ENCODE measurements at places on chromosomes 16 and 17.

DNA sequence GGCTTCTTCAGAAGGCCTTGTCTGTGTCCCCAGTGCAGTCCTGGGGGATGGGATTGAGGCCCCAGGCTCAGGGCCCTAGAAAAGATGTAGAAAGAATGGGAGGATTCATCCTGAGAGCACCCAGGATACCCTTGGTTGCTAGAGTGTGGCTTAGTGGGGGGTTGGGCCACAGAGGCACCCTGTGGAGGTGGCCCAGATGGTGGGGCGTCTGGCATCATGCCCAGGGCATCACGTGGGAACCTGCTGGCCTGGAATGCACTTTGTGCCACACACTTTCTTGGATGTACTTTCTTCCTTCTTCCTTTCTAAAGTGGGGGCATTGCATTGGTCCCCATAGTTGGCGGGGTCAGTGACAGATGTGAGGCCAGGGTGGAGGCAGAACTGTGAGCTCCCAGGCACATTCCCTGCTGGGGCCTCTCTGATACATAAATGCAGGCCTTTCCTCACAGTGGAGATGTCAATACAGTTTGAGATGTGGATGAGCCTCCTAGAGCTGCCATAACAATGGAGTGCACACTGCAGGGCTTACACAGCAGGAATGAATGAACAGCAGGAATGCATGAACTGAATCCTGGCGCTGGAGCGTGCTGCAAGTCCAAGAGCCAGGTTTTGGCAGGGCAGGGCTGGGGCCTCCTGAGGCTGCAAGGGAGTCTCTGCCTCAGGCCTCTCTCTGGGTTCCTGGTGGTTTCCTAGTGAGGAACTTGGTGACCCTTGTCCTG is 43.3 kb downstream of the MGAT5B start:
- DNase-seq = no peak

DNA sequence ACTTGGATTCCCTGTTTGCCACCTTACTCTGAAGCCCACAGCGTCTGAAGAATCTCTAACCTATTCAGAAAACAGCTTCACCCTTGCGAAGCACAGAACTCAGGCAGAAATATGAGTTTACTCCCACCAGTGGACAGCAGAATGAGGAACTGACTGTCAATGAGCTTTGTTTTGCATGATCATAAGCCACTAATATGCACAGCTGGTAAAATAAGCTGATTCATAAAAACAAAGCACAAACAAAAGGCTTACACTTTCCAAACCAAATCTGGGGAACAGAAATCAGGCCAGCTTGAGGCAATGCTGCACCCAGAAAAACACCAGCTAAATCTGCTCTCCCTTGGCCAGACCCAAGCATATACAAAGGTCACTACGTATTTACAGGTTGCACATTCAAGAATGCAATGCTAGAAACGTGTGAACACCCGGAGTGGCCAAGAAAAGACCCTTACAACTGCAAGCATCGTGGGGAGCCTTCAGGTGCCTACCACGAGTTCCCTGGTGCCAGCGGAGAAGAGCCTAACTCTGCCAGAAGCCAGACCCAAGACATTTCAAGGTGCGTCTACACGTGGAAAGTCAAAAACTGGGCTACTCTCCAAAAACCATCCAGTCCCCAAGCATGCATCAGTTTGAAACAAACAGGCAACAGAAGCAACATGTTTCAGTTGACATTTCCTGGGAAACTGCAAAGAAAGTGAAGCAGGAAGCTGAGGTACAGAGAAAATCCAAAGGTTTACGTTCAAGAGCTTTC is 207.1 kb downstream of the ZFHX3 start:
- no peak for DNase-seq

- DNase-seq = no peak
Observed at GRCh38 chr17:16434662-16435061, 19.3 kb downstream of the TRPV2 start.

- no peak for DNase-seq
Observed at GRCh38 chr17:27569884-27570577, 61.0 kb upstream of the LGALS9 start.

- DNase-seq = peak; percentile 77
Observed at GRCh38 chr16:31427441-31428278, 500 bp downstream of the COX6A2 start.

DNA sequence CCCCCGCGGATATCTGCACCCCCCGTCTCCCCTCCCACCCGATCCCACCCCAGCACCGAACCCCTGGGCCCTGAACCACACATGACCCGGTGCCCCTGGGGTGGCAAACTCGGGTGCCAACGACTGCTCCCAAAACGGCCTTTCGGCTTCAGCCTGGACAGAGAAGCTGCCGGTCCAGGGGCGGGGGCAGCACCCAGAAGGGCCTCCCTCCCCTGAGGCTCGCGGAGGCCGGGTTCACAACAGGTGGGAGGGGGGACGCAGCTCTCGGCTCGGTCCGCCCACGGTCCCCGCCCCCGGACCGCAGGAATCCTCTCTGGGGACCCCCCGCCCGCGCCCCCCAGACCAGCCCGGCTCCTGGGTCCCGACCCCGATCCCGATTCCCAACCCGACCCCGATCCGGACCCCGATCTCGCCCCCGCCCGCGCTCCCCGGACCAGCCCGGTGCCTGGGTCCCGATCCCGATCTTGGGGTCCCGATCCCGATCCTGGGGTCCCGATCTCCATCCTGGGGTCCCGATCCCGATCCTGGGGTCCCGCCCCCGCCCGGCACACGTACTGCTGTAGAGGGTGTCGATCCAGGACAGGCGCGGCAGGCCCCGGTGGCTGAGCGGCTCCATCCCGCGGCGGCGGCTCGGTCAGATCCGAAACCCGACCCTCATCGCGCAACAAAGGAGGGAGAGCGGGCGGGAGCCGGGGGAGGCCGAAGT is 516 bp downstream of the ABR start:
- no peak for DNase-seq

DNA sequence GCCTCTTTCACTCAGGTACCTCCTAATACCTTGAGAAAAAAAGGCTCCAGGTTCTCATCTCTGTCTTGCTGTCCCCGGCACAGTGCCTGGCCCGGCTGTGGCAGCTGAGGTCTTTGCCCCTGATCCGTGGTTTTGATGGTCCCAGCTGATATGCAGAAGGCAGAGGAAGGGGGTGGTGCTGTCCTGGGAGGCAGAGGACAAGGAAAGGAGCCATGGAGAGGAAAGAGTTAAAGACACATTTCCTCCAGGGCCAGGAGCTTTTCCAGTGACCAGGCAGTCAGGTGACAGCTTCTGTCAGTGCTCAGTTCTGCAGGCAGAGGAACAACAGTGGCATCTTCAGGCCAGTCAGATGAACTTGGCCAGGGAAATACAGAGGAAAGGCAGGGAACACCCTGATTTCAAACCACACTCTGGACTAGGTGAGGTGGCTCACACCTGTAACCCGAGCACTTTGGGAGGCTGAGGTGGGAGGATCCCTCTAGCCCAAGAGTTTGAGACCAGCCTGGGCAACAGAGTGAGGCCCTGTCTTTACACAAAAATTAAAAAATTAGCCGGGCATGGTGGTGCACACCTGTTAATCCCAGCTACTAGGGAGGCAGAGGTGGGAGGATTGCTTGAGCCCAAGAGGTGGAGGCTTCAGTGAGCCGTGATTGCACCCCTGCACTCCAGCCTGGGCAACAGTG is 3.3 kb upstream of the COG1 start:
- no peak for DNase-seq

GRCh38 chr17:19791918-19792550 is 43.9 kb upstream of the ALDH3A1 start:
- no peak for DNase-seq

DNA sequence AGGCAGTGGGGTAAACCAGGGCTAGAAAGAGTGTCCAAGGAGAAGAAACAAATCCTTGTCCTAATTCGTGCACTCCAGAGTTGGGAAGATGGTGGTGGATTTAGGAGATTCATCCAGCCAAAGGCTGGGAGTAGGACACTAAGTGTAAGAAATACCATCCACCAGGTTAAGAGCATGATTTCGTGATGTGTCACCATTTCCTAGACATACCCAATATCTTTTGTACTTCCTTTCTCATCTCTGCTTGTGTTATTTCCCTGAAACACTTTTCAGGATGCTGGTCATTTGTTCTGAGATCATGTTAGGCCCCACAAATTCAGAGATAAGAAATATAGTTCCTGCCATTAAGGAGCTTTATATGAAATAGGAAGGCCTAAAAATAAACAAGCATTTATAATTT is 106.3 kb upstream of the HLF start:
- no peak for DNase-seq

GRCh38 chr17:50630524-50631194 is 4.0 kb upstream of the ABCC3 start:
- DNase-seq = peak; percentile 57

DNA sequence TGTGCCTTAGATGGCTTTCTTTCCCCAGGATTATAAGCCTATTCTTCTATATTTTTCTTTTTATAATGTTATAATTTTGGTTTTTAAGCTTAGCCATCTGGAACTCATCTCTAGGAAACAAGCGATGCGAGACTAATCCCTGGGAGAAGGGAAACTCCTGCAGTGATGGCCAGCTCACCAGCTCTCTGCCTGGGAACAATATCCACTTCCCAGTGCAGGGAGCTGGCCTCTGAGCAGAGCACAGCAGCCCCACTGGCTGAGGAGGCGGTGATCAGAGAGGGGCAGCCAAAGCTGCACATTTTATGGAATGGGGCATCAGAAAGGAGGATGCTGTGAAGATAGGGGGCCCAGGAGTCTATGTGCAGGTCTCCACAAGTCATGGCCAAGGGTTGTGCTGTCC is 183.3 kb downstream of the LGALS9B start:
- DNase-seq = no peak

- DNase-seq = no peak
Observed at GRCh38 chr16:47876511-47876910, 279.3 kb downstream of the ABCC12 start.

- no peak for DNase-seq
Observed at GRCh38 chr16:49738832-49739231, 117.1 kb downstream of the ZNF423 start.

DNA sequence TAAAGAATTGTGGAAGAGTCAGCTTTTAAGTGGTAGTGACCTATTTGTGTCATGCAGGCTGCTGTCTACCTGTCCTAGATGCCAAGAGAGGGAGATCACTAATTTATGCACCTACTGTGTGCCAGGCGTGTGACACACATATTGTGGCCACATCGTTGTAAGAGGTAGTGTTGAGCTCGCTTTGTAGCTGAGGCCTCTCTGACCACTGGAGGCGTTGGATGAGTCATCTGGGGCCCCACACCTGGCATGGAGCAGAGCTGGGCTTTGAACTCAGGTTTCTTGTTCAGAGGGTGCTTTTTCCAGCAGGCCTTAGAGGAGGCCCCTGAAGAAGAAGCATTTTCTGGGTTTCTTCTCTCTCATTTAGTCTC is 52.3 kb upstream of the LGALS9 start:
- DNase-seq = peak; percentile 5

DNA sequence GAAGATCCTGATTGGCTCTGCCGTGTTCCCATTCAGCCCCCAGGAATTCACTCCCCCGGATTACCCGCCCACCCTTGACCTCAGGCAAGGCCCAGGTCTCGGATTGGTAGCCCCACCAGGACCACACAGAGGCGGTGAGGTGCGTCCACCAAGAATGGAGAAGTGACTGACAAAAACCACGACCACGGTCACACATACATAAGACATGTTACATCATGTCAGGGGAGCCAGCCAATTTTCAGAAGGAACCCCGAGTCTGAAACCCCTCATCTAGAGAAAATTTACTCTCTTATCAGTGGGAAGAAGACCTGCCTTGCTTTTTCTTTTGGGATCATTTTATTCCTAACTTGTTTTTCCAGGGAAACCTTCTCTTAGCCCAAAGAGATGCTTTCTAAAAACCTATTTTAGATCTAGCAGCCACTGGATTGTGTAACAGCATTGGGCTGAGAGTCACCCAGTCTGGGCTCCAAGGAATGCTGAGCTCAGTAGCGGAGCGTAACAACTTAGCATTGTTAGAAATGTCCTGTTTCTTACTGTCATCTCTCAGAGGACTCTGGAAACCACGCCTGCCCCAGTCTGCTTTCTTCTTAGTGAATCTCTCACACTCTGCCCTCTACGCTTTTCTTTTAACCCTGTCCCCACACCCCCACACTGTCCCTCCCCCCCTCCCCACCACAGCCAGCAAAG is 164.1 kb downstream of the CMIP start:
- DNase-seq = no peak

GRCh38 chr17:57442914-57443571 is 186.7 kb downstream of the MSI2 start:
- peak; percentile 44 for DNase-seq

- no peak for DNase-seq
Observed at GRCh38 chr17:50036455-50037261, 19.3 kb upstream of the ITGA3 start.

DNA sequence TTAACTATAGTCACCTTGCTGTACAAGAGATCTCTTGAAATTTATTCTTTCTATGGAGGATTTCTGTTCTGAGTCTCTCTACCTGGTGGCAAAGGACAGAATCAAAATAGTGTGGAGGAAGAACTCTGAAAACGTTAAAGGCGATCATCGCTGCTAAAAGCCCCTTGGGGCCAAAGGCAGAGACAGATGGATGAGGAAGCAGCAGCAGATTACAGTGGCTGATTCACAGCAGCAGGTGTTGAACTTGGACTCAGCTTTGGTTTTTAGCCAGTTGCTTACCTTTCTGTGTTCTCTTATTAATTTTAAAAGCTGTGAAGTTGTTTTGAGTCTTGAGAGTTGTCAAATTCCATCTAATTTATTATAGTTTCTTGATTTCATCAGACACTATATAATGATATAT is 956.1 kb upstream of the GOT2 start:
- DNase-seq = no peak

DNA sequence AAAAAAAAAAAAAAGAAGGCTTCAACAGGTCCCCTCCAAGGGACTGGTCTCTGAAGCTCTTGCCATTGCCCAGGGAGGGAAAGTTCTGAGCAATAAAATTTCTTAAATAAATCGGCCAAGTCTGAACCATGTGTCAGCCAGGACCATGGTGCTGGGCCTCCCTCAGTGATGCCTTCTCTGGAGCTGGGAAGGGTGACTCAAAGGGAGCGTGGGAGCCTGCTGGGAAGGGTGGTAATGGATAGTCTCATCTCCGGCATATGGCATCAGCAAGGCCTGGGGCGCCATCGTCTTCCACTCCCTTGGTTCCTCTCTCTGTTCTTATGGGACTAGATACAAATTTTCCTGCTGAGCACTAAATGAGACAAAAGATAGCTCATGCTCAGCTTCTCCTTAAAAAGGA is 2.3 kb downstream of the VKORC1 start:
- DNase-seq = no peak

- DNase-seq = peak; percentile 46
Observed at GRCh38 chr17:28612936-28613872, 781 bp downstream of the RSKR start.

DNA sequence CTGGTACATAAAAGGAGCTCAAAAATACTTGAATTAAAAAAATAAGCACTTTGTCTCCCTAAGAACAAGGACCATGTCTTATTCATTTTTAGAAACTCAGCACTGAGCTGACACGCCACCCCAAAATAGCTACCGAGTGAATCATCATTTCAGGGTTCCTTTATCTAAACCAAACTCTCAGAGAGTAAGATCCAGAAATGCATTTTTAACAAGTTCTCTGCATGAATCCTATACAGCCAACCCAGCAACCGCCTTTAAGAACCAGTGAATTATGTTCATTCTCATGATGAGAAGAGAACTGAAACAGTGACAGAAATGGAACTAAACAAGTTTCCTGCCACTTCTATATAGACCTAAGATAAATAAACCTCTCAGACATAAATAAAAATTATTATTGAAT is 8.7 kb downstream of the C16orf87 start:
- no peak for DNase-seq

GRCh38 chr16:12643034-12643455 is 160.6 kb downstream of the CPPED1 start:
- DNase-seq = no peak
